Activated naive CD4-positive, alpha-beta T cell (primary cell): ENCODE measurements at places on chromosomes 16 and 17.

- DNase-seq, result no peak
Observed at GRCh38 chr17:55829995-55830612, 79.3 kb downstream of the PCTP start.

DNA sequence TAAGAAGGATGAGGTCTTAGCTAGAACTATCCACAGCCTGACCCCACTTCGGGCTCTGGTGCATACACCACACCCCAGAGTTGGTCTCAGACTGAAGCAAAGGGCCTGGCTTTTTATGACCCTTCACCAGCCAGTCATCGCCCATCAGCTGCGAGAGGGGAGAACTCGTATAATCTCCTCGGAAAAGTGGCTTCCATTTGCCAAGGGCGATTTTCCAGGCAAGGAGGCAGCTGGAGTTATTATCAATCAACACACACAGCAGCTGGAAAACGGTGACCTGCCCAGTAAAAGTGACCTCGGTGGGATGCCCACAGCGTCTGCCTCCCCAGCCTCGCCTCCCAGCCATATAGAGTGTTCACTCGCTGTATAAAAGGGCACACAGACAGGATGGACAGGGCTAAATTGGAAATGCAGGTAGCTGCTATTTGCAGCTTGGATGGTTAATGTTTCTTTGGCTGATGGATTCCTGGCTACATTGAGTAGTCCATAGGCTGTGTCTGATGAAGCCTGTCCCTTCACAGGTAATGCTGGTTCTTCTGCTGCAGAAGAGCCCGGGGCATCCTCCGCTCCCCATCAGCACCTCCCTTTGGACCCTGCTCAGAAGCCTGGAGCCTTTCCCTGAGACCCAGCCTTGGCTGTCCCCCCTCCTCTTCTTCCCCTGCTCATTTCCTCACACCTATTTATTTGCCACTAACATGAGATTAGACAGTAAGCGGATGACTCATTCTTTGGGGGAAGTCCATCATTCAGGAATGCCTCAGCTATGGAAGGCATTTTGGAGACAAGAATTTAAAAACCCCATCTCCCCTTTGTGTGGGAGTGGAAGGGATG is 45.7 kb downstream of the TMEM186 start:
- DNase-seq, result no peak

DNA sequence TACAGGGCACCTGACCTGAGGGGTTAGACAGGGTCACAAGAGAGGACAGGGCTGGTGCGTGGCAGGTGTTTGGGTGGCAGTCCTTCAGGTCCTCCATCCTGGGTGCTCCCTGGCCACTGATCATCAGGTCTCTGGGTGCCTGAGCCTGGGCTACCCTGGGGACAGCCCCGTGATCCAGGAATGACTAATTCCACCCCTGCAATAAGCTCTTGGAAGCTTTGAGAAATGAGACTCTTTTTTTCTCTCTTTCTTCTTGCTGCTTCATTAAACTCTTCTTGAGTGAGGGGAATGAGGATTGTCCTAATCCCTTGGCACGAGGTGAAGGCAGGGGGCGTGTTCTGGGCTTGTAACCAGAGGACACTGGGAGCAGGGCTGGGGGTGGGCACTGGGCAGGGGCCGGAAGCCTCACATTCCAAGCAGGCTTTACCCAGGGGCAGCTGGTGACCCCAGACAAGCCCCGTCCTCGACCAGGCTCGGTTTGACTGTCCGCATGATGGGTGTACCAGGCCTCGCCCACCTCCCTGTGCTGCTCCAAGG is 21.4 kb upstream of the SPNS2 start:
- no peak for DNase-seq

- no peak for DNase-seq
Observed at GRCh38 chr17:78396441-78397337, 18.2 kb downstream of the PGS1 start.

- DNase-seq, result no peak
Observed at GRCh38 chr16:64450177-64450576, 671.7 kb downstream of the CDH11 start.

DNA sequence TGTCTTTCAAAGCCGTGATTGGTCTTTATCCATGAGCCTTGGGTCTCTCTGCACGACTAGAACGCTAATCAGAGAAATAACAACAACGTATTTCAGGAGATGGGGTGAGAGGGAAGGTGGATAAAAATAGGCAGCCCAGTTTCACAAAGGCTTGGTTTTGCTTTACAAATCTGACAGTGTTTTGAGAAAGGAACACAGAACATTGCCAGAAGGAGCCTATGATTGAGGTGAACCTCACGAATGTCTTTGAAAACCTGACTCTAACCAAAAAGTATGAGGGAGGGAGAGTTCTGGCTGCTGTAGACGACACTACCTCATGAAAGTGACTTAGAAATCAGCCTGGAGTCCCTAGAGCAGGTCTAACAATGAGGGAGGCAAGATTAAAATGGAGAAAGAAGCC is 38.0 kb upstream of the NOL11 start:
- DNase-seq, result no peak

DNA sequence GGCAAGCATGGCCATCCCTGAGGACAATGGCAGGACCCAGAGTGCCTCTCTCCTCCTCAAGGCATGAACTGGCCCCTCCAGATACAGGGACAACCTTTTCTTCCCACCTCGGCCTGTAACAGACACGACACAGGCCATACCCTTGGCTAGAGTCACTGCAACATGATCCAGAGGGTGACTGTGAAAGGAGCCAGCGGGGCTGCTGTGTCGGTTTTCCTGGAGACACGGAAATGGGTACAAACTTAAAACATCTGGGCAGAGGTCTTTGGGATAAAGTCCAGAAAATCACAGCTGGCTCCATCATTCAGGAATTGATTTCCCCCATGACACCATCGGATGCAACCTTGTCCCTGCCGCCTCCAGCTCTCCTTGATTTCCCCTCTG is 5.3 kb downstream of the CEP295NL start:
- DNase-seq, result no peak

DNA sequence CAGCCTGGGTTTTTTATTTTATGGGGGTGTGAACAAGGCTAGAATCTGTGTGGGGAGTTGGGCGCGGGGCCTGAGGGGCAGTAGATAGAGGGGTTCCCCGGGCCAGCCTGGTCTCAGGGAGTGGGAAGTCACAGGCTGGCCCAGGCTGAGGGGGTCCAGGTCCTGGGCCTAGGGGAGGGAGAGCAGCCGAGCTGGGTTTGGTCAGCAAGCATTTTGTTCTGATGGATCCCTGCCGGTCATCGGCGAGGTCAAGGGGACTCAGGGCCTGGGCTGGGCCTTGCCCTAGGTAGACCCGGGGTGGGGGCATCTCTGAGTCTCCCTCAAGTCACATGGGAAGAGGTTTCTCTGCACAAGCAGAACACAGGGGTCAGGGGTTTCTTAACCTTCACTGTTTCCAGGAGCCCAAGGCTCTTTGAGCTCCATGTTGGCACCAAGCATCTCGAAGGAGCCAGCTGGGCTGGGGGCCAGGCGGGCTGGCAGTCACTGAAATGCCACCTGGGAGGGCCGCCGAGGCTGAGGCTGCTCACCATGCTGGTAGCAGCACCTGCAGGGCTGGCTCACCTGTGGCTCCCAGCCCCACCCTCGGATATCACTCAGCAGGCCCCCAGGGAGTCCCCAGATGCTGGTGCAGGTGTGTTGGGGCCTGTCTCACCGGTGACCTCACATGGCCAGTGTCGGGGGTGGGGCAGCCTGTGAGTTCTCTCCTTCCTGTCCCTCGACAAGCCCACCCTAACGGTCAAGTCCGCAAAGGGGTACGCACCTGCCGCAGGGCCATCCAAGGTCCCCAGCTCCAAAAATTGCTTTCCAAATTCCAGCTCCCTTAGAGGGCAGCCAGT is 41.0 kb downstream of the SLC7A5 start:
- DNase-seq, result no peak

GRCh38 chr17:72916991-72917390 is 175.5 kb downstream of the SLC39A11 start:
- DNase-seq, result no peak

DNA sequence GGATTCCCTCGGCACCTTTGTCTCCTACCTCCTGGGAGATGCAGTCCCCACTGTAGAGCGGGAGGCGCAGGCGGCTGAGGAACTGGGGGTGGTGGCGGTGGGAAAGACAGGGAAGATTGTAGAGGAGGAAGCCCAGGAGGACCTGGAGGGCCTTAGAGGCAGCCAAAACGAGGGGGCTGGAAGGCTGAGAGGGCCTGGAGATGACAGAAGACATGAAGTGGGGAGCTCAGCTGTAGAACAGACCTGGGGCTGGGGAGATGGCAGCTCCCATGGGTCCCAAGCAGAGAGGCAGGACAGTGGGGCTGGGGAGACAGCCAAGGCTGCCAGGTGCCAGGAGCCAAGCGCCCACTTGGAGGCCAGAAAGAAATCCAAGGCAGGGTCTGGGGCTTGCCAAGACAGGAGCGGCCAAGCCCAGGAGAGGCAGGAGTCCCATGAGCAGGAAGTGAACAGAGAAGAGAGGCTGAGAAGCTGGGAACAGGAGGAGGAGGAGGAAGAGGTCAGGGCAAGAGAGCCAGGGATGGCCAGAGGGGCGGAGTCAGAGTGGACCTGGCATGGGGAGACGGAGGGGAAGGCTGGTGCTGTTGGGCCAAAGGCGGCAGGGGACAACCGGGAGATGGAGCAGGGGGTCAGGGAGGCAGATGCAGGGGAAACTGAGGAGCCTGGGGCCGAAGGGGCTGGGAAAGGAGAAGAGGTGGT is 803 bp downstream of the APOBR start:
- DNase-seq, result peak; percentile 9

DNA sequence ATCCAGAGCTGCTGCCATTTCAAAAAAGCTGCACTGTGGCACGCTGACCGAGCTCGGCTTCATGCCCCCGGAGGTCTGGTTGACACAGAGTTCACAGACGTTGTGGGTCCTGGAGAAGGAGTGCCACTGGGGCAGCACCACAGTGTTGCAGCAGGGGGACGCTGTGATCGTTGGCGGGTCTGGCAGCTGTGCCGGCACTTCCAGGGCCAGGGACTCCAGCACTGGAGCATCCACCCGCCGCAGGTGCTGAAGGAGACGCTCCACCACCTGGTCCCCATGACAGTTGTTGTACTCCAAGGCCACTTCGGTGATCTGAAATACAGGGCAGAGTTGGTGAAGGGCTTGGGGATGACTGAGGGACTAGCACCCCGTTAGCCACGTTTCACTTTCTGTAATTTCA is 23.5 kb downstream of the SNN start:
- DNase-seq, result no peak

- DNase-seq, result no peak
Observed at GRCh38 chr16:23504453-23505179, 5.7 kb downstream of the GGA2 start.

DNA sequence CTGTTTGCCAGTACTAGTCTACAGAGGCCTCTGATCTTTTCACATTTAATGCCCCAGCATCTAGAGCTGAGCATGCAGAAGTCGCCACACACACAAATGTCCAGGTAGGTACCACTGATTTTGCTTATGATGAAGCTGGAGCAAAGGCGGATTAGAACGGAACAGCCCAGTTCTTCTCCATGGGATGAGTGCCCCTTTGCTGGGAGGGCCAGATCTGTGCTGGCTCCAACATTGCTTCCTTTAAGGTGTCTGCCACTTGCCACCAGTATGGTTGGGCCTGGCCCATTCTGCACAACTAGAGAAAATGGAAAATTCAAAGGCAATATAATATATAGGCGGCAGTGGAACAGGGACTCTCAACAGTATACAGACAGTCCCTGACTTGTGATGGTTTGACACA is 2.2 kb upstream of the MNT start:
- no peak for DNase-seq

- DNase-seq, result no peak
Observed at GRCh38 chr17:68516732-68517131, 4.5 kb downstream of the PRKAR1A start.
